CD4-positive, alpha-beta T cell treated with Interleukin-6 at 100 ng/mL for 8 hours (primary cell): ENCODE measurements at places on chromosomes 4 and X.

GRCh38 chr4:22802876-22803275, 110.1 kb downstream of the GBA3 start:
- DNase-seq = no peak

- no peak for DNase-seq
These were observed 5.4 kb upstream of the DUSP9 start for GRCh38 chrX:153641627-153642026.

DNA sequence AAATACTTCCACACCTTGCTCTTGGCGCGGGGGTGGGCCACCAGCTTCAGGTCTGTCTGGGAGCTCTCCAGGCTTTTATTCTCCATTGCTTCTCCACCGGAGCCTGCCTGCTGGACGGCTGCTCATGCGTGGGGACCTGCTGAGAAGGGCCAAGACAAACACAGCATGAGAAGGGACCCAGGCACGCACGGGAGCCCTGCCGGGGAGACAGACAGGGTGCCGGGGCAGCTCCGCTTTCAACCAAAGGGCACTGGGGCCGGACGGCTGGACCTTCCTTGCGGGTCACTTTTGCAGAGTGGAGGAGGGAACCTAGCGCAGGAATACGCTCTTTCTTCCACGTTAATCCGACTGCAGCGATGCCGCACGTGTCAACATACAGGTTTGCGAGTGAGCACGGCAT, 10.1 kb downstream of the DHRSX start:
- no peak for DNase-seq

GRCh38 chr4:18961879-18962278, 940.3 kb upstream of the LCORL start:
- no peak for DNase-seq

- DNase-seq = no peak
These were observed 42.5 kb upstream of the C1GALT1C1 start for GRCh38 chrX:120672389-120672788.

DNA sequence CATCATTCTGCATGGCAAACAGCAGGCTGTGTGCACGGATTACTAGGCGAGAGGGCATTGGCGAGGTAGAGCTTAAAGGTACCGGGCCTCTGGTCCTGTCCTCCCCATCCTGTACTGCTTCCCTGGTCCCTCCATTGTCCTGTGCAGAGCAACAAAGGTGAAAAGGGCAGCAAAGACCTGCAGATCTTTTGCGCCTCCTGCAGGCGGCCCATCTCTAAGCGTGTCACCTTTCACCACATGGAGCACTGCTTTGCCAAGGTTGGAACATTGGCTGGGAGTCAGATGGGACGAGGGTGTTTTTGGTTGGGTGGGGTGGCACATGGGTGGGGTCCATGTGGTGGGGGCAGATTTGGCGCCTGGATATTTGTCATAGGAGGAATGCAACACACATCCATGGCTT, 64.7 kb upstream of the UXT start:
- no peak for DNase-seq

DNA sequence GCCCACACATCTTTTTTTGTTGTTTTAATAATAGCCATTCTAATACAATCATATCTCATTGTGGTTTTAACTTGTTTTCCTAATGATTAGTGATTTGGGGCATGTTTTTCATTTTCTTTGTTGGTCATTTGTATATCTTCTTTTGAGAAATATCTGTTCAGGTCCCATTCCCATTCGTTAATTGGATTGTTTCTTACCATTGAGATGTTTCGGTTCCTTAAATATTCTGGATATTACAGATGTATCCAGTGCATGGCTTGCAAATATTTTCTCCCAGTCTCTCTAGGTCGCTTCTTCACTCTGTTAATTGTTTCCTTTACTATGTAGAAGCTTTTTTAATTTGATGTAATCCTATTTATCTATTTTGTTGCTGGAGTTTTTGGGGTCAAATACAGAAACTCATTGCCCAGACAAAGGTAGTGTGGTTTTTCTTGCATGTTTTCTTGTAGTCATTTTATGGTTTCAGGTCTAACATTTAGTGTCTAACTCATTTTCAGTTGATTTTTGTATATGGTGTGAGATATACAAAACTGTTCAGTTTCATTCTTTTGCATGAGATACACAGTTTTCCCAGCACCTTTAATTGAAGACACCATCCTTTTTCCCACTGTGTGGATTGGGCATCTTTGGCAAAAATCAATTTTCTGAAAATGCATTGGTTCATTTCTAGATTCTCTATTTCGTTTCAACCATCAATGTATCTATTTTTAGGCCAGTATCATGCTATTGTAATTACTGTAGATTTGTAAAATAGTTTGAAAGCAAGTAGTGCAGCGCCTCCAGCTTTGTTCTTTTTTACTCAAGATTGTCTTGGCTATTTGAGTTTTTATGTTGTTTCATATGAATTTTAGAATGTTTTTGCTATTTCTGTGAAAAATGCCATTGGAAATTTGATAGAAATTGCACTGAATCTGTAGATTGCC, 195.9 kb downstream of the SCFD2 start:
- no peak for DNase-seq

DNA sequence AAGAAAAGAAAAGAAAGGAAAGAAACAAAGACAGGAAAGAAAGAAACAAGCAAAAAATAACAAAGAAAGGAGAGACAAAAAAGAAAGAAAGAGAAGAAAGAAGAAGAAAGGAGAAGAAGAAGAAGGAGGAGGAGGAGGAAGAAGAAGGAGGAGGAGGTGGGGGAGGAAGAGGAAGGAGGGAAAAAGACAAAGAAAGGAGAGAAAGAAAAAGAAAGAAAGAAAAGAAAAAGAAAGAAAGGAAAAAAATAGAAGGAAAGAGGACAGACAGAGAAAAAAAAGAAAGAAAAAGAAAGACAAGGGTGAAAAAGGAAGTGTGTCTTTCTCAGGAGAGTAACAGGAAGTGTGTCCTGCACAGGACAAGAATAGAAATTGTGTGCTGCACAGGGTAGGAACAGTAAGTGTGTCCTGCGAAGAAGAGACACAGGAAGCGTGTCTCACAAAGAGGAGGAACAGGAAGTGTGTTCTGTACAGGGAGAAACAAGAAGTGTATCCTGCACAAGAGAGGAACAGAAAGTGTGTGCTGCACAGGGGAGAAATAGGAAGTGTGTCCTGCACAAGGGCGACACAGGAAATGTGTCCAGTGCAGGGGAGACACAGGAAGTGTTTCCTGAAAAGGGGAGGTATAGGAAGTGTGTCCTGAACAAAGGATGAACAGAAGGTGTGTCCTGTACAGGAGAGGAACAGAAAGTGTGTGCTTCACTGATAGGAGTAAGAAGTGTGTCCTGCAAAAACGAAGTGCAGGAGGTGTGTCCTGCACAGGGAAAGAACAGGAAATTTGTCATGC, 101.2 kb downstream of the ARSF start:
- DNase-seq = no peak

DNA sequence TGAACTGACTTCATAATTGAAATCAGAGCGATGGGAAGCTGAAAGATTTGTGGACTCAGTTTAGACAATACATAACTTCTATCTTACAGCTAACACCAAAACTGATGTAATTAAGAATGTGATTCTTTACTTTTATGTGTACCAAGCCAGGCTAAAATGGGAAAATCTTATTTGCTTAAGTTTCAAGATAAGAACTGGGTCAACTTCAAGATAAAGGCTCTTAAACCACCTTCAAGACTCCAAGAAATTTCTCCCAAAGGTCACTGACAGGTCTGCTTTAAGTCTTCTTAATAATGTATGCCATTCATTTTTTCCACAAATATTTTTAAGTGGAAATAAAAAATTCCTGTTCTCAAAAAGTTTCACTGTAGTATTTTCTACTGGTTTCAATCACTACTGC, 55.5 kb downstream of the DDX60 start:
- no peak for DNase-seq

DNA sequence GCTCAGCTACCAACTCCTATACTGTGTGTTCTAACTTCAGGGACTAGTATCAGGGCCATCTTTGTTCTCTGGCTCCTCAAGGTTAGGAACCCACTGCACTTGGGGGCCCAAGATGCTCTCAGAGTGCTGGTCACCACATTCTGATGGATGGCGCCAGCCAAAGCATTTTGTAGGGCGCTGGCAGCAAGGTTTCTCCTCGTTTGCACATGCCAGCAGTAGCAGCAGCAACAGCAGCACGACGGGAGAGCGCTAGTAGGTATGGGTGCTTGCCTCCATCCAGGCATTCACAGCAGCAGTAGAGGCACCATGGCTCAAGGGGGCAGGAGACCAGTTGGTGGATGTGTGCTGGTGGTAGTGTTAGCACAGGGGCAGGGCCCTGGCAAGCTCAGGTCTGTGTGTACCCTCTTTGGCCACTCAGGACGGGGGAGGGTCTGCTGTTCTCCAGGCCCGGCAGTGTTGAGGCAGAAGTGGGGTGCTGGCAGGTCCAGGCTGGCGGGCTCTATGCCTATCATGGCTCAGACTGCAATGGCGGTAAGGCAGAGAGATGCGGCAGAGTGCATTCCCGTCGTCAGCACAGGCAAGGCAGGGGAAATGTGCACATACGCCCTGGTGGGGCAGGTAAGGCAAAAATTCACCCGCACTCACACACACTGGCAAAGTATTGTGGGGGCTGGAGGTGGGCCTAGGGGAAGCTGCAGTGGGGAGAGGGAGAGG, 56.6 kb downstream of the SERPINA7 start:
- no peak for DNase-seq

DNA sequence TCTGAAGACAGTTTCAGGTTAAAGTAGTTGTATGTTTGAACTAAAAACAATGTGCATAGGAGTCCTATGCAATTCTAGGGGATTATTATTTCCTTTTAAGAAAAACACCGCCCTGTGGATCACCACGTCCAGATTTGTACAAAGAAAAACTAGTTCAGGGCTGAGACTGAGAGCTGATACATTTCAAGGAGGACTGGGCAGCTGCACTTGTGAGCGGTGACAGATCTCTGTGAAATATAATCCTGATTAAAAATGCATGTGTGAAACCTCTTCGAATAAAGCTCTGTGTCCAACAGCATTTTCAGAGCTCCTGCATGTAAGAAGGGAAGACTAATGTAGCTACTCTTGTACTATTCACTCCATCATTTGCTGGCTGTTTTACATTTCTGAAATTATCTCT, 365.8 kb upstream of the PITX2 start:
- DNase-seq = no peak
